ENCODE measurements at places on chromosomes 6 and 20. TPM values are rescaled to one million over a fixed set of nuclear protein-coding genes. Genes with fewer than 3 reads are reported as not detected.

DNA sequence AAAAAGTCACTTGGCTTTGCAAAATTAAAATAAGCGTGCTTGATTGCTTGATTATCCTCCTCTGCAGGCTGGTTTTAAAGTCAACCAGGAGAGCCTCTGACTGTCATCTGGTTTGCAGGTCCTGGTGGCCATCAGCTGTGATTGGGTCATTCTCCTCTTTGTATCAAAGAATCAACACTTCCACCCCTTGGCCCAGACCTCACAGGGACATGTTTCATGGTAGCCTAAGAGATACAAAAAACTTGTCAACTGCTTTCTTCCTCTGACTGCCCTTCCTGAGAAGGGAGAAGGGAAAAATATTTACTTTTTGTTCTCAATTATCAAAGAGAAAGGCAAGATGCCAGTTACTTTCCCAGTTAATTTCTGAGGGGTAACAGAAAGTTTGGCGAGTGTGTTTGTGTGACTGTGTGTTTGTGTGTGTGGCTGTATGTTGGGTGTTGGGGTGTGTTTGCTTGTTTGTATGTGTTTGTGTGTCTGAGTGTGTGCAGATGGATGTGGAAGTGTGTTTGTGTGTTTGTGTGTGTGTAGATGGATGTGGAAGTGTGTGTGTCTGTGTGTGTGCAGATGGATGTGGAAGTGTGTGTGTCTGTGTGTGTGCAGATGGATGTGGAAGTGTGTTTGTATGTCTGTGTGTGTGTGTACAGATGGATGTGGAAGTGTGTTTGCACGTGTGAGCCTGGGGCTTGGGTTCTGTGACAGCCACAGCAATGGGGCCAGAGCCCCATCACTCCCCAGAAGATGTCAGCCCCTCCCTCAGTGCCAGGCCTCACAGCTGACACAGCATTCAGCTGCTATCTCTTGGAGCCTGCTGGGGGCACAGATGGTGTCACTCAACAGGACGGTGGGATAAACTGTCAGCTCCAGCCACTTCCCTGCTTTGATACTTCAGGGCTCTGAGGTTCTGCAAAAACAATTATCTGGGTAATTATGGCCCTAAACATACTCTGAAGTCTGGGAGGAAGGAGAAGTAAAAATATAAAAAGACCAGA lies 98.6 kb upstream of the RNF24 start:
- DNase-seq: no peak

GRCh38 chr20:59015411-59015810 lies 3.8 kb upstream of the TUBB1 start:
- DNase-seq: no peak

GRCh38 chr6:24848461-24848860 lies 49.7 kb upstream of the ARMH2 start:
- no peak for DNase-seq

GRCh38 chr6:41039060-41039998 lies at the start of gene UNC5CL:
Gene UNC5CL (minus strand): TSS chr6:41039221. CDS start chr6:41035074, 4,147 bp downstream.
- peak; percentile 50 for DNase-seq

SUMO4 gene
- total RNA-seq: not detected

GRCh38 chr6:22024973-22025467 lies 271.8 kb downstream of the PRL start:
- DNase-seq: no peak

GRCh38 chr6:36285187-36285671 lies 15.4 kb downstream of the PNPLA1 start:
- DNase-seq: no peak

DNA sequence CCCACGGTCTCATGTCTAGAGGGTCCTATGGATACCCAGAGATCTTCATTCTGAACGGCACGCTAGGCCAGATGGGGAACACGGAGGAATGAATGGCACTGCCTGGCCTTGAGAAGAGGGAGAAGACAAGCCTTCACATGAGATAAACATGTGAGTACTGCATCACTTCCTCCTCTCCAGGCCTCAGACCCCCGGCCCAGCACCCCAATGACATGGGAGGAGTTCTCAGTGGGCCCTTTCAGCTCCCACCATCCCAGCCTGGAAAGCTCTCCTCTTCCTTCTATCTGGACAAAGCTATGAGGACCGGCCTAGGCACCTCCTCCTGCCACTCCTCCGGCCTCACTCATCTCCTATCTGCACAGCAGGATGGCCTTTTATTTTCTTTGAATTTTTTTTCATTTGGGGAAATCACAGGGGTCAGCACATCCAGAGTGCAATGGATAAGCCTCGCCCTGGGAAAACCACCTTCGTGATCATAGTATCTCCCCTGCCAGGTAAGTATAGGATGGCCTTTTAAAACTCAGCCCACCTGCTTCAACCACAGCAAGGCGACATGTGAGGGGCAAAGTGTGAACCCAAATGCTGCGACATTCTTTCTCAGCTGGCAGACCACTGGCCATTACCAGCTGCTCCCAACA lies 39.2 kb upstream of the CDKN1A start:
- DNase-seq: no peak

HLA-C gene
- 804 TPM for total RNA-seq

GLP1R gene
- total RNA-seq: not detected

MAFB gene
- 0.25 TPM for total RNA-seq

All from H4 (cell line).